ENCODE measurements at places on chromosomes 16 and 17.
A peak's percentile ranks its signal among the peaks of the same experiment; 100 is the strongest.

DNA sequence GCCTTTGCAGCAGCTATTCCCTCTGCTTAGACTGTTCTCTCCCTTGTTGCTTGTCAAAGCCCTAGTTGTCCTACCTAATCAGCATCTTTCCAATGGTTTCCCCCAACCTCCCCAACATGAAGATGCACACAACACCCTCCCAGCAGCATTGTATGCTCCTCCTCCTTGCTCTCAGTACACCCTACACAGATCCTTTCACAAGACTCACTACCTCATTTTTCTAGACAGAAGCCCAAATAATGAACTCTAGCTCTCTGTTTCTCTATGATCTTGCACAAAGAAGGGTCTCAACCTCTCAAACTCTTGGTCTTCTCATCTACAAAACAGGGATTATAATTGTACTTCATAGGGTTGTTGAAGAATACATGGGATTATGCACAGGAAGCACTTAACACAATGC, 19.4 kb downstream of the PSME3IP1 start:
- no peak for DNase-seq

DNA sequence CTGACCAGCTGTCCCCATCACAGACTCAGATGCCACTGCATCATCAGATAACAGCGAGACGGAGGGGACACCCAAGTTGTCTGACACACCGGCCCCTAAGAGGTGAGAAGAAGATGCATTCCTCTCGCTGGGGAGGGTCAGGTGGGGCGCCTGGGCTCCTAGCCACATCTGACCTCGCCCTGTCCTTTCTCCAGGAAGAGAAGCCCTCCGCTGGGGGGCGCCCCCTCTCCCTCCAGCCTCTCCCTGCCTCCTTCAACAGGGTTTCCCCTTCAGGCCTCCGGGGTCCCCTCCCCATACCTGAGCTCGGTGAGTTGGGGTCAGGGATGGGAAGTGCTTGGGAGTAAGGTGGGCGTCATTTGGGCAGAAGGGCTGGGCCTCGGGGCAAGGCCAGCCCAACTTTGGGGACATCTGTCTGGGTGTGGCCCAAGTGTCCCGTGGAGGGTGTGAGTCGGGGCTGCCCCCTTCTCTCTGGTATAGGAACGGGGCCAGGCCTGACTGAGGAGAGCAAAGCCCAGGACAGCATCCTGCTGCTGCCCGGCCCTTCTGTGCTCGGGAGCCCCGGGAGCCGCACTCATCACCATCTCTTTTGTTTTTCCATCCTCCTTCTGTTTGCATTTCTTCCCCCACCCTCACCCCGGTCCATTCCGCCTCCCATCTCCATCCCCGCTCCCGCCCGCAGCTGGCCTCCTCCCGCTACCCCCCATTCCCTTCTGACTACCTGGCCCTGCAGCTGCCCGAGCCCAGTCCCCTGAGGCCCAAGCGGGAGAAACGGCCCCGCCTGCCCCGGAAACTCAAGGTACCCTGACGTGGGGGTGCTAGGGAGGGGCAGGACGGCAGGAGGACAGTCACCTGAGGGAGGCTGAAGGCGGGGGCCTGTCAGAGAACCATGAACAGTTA, 4.9 kb downstream of the INO80E start:
- no peak for DNase-seq

- DNase-seq: no peak
These were observed 1.0 kb upstream of the CCNF start for GRCh38 chr16:2428051-2428783.

DNA sequence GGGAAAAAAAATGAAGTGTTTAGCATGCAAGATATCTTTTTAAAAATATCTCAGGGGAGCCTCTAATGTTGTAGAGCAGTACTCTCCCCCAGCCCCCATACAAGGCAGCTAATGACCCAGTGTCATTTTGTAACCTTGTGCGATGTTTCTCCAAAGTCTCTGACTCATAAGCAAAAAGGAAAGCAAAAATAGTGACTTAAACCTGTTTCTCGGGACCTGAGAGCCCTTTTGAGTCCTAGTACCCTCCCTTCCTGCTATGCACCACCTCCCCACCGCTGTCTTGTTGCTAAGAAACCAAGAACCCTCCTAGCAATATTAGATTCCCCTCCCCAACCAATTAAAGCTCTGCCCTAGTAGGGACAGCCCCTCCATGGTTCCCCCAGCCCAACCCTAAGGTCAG, 2.8 kb downstream of the MYCBPAP start:
- DNase-seq: peak; percentile 15

- DNase-seq: no peak
These were observed 17.5 kb upstream of the MTMR4 start for GRCh38 chr17:58531661-58532554.

- DNase-seq: no peak
These were observed 5.0 kb downstream of the KATNB1 start for GRCh38 chr16:57740423-57741071.

GRCh38 chr17:3921502-3922319, 5.4 kb upstream of the P2RX1 start:
- DNase-seq: no peak

DNA sequence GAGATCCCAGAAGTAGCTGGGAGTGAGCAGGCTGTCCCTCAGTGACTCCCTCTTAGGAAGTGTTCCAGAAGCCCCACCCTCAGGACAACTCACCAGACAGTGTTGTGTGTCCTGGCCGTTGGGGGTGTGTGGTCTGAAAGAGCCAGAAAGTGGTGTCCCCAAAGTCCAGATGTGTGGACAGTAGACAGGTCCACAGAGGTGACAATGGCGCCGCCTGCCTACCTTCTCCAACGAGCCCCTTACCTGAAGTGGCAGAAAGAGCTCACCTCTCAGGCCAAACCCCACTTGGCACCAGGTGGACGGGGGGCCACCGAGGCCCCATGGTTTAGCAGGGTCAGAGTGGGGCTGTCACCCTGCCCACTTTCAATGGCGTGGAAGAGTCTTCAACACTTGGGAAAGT, 19.9 kb downstream of the C17orf100 start:
- no peak for DNase-seq

- DNase-seq: no peak
These were observed 42.9 kb downstream of the GAS7 start for GRCh38 chr17:10155371-10156076.

- no peak for DNase-seq
These were observed 251.9 kb downstream of the PARN start for GRCh38 chr16:14378131-14378551.

DNA sequence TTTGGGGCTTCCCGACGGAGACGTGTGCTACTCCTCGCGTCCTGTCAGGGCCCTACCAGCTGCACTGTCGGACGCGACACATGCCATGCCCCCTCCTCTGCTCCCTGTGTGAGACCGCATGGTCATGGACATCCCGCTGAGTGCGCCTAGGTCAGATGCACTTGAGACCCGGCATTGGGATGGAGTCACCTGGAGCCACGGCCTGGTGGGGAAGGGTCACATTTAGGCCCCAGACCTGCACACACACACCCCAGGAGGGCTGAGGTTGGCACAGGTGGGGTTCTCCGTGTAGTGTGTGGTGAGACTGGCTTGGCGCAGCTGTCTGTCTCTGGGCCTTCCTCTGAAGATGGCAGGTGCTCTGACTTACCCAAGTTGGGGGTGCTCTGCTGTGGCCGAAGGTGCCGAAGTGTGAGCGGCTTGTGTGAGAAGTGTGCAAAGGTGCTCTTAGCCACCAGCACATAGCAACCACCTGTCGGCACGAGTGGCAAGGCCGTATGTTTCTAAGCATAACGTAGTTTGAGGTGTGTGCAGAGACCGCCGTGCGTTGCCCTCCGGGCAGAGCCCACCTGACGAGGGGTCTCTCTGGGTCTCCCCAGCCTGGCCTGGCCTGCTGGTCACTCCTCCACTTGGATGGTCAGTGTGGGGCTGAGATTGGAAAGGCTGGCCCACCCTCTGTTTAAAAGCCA, 108.6 kb downstream of the BANP start:
- DNase-seq: no peak

- DNase-seq: no peak
These were observed 570 bp upstream of the BCO1 start for GRCh38 chr16:81237942-81238295.

- no peak for DNase-seq
These were observed 4.4 kb downstream of the TBX6 start for GRCh38 chr16:30087181-30087898.

DNA sequence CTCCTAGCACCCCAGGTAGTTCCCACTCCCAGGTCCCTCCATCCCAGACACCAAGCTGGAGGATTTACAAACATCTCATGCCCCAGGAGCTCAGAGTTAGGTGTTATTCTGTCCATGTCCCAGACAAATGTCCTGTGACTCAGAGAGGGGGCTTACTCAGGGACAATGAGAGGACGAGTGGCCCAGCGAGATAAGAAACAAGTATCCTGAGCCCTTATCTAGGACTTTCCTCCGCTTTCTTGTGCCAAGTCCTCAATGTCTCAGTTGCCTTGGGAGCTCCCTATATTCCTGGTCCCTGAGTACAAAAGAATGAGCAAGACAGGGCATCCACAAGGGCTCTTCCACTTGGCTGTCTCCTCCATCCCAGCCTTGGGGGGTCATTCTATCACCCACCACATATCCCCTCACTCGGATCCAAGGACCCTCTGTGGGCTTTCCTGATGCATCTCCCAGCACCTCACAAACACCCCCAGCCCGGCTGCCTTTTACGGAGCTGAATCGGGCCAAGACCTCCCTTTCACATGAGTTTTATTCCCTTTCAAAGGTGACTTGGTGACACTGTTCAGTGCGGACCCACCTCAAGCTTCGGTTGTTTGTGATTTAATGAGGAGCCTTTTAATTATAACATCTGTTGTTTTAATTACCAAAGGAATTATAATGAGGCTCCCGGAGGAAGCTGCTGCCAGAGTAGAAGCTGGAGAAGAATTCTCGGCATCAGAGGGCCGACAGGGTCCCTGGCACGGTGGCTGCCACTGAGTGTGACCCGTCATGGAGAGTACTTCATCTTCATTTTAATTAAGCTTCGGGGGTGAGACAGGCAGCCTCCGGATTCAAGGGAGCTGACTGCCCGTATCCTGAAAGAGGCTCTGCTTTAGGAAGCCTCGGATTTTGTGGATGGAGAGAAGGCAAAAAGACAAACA, 121.5 kb downstream of the WSCD1 start:
- no peak for DNase-seq

DNA sequence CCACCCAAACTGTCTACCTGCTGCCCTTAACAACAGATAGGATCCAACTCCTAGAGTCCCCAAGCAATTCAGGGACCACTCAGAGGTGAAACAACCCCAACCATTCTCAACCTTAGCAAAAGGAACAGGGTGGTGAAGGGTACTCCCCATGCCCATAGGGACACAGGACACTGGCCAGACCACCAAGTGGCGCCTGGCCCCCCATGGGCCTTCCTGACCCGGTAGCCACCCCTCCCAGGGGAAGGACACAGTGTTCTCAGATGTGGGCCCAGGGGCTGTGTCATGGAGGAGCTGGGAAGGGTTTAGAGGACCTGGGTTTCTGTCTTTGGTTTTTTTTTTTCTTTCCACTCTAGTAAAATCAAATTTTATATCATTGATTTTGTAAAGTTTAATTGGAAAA, 9.7 kb upstream of the SLC25A39 start:
- no peak for DNase-seq

DNA sequence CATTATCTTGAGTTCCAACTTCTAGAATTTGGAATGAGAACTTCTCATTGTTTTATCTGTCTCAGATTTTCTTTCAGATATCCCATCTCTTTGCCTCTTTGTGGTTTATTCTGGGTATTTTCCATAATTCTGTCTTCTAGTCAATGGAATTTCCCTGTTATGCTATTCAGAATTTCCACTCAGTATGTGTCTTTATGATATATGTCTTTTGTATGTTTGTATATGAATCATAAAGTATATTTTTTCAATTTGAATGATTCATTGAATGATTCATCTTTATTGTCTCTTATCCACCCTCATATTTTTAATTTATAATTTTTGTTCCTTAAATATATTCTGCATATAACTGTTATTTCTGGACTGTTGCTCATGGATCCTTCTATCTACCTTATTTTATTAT, 729.7 kb upstream of the GOT2 start:
- DNase-seq: no peak

- DNase-seq: no peak
These were observed 1.3 kb downstream of the ARMC5 start for GRCh38 chr16:31460582-31461002.

GRCh38 chr16:21150375-21151001, at the start of gene DNAH3:
DNAH3 (minus strand) TSS chr16:21150846; CDS start chr16:21150319, 527 bp downstream.
- no peak for DNase-seq

DNA sequence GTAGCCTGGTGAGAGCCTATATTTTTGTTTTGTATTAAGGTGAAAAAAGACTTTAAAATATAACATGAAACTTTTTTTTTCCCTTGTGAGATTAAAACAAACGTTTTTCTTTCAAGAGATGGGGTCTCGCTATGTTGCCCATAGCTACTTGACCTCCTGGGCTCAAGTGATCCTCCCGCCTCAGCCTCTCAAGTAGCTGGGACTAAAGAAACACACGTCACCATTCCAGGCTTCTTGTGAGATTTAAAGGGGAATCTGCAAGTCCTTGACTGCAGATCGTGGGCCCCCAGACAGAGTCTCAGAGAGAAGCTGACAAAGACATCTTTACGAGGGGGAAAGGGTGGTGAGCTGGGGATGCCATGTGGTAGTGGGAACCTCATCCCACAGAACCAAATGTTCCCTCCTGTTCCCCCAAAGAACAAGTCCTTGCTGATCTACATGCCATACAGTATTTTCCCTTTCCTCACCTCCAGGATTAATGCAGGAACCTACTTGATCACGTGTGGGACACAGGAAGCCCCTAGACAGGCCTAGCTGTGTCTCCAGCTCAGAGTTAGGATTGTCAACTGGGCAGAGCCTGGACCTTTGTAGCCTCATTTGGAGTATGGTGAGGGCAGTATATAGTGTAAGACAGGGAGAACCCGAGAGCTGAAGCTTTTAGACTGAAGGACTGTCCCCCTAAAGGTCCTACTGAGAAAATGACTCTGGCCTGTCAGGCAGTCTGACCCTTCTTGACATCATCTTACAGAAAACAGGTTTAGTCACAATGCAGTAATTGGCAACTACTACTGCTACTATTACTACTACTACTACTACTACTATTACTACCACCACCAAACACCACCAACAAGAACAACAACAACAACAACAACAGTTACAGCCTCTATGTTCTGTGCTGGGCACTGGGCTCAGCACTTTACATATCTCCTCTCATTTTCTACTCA, 4.1 kb downstream of the MAP3K14 start:
- DNase-seq: no peak

DNA sequence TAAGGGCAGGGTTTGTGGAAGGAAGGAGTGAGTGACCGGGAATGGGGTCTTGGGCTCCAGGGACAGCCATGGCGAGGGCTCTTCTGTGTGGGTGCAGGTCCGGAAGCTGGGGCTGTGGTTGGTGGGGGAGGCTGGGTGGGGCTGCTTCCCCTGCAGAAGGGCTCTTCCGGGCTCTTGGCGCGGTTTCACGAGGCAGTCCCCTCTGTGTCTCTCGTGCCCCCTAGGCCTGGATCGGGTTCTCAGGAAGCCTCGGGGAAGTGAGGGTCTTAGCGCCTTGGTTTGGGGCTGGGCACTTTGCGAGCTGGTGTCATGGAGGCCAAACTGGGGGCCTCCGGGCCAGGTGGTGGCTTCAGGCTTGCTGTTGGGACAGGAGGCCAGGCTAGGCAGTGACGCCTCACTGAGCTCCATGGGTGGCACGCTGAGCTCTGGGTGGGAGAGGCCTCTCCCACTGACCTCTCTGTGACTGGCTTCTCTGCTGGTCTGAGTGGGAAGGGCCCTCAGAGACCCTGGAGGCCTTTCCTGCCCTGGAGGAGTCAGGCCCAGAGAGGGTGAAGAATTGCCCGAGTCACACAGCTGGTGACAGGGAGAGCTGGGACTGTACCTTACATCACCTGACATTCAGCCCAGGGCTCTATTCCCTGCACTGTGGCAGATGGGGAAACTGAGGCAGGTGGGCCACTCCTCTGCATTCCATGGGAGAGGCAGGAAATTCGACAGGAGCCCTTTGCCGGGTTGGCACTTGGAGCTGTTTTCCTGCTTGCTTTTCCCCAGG, 8.2 kb downstream of the ADCY7 start:
- DNase-seq: peak; percentile 60
